Non-pigmented ciliary epithelial cell (primary cell): ENCODE measurements at places on chromosomes 7 and 10.
A peak's percentile ranks its signal among the peaks of the same experiment; 100 is the strongest.

- DNase-seq, result no peak
These were observed 230.6 kb upstream of the FZD8 start for GRCh38 chr10:35872671-35873070.

DNA sequence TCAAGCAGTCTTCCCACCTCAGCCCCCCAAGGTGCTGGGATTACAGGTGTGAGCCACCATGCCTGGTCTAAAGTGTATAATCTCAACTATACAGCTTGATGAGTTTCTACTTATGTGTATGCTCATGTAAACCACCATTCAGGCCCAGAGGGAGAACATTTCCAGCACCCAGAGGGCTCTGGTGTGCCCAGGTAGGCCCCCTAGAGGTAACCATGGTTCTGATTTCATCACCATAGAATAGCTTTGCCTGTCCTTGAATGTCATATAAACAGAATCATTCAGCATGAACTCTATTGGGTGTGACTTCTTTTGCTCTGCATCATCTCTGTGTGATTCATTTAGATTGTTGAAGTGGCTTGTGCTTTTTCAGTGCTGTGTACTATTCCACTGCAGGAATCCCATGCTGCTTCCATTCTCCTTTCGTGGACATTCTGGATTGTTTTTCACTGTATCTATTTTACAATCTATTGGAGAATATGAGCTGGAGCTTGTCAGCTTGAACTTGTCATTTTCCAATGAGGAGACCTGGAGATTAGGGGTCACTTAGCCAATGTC, 35.2 kb downstream of the COL26A1 start:
- DNase-seq, result no peak

- DNase-seq, result no peak
These were observed 48.1 kb downstream of the ATRNL1 start for GRCh38 chr10:115141254-115141653.

DNA sequence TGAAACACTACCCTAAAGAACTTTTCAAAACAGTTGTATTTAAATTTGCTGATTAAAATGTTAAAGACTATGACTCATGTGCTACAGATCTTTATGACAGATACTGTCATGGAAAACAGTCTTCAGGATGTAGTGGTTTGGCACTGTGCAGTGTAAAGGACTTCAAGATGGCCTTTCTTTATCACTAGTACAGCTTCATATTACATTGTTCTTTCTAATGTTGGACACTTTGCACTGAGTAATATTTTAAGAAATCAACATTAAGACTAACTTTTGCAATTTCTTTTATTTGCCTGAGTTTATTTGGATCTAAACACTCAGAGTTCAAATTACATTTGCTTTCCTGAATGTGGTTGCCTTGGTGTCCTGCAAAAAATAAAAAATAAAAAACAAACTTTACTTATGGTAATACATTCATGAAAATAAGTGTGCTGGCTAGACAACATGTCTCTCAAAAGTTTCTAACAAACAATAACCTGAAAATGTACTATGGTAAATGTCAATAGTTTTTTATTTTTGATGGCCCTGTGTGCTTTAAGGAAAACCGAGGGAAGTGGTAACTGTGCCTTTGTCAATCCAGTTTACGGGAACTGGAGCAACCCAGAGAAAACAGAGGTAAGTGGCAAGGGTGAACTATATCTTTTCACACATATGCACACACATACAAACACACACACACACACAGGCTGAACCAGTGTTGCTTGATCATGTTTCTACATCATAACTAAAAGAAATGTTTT, 85.9 kb upstream of the PLXDC2 start:
- DNase-seq, result peak; percentile 56

- no peak for DNase-seq
These were observed 10.2 kb downstream of the BRI3 start for GRCh38 chr7:98291717-98292116.

GRCh38 chr7:4102231-4102841, 579.8 kb upstream of the FOXK1 start:
- no peak for DNase-seq

GRCh38 chr7:12638851-12639456, 48.5 kb upstream of the ARL4A start:
- DNase-seq, result no peak
